ENCODE measurements at places on chromosomes 3 and 15. TPM values are rescaled to one million over a fixed set of nuclear protein-coding genes. Genes with fewer than 3 reads are reported as not detected.
A peak's percentile ranks its signal among the peaks of the same experiment; 100 is the strongest.

The TERC gene
- total RNA-seq, result not detected

GRCh38 chr3:97975466-97975865, 3.2 kb upstream of the RIOX2 start:
- DNase-seq, result no peak

The MRAS gene
- 46.3 TPM for total RNA-seq

DNA sequence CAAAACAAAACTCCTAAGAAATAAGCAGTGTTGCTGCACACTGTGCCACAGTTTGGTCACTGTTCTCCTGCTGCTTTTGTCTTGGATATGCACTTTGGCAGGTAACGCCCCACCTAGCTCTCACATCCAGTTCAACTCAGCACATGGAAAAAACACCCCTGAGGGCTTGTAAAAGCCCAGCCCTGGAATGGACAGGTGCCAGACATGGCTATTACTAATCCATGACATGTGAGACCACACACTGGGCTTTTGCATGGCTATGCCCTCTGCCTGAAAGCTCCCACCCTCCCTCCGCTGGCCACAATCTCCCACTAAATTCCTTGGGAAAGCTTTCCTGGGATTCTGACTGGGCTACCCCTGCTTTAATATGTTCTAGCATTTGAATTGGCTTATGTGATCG, 24.7 kb upstream of the ZBED2 start:
- no peak for DNase-seq

The MED12L gene
- 2.3 TPM for total RNA-seq

DNA sequence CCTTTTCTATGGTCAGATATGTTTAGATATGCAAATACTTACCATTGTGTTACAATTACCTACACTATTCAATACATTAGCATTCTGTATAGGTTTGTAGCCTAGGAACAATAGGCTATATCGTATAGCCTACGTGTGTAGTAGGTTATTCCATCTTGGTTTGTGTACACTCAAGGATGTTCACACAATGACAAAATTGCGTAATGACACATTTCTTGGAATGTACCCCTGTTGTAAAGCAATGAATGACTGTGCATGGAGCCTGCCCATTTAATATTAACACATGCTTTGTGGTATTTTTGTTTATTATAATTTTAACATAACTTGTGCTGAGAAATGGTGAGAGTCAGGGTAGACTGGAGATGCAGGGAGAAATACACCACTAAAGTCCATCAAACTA, 154.9 kb downstream of the LEKR1 start:
- no peak for DNase-seq

The NOX5 gene
- total RNA-seq, result 0.19 TPM

DNA sequence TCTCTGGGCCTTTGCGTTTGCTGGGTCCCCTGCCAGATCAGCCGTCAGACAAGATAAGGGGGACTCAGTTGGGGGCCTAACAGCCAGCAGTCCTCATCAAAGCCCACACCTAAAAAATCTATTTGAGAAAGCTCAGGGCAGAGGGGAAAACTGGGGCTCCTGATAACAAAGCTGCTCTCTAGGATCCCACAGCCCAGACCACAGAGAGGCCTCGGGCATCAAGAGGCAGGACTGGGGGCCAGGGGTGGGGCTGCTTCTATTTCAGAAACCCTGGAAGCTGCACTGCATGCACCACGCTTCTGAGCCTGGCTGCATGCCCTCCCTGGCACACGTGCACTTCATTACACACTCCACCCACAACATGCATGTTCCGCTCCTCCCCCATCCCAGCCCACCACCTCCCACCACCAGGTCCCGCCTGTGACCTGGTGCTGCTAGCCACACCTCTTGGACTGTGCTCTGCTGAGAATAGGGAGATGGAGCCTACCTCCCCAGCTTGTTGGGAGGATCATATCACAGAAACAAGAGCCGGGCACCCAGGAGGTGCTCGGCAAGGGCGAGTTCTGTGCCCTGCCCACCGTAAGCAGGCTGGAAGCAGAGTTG, 26.6 kb downstream of the FBLN2 start:
- no peak for DNase-seq

The CYP11A1 gene
- 1.3 TPM for total RNA-seq

GRCh38 chr3:169147238-169148008, 516.1 kb downstream of the MECOM start:
- DNase-seq, result peak; percentile 57

- DNase-seq, result no peak
Measured at GRCh38 chr15:70947351-70948335, 55.0 kb downstream of the LRRC49 start.

The FAM162A gene
- total RNA-seq, result 35.2 TPM

The KBTBD12 gene
- 4.5 TPM for total RNA-seq

DNA sequence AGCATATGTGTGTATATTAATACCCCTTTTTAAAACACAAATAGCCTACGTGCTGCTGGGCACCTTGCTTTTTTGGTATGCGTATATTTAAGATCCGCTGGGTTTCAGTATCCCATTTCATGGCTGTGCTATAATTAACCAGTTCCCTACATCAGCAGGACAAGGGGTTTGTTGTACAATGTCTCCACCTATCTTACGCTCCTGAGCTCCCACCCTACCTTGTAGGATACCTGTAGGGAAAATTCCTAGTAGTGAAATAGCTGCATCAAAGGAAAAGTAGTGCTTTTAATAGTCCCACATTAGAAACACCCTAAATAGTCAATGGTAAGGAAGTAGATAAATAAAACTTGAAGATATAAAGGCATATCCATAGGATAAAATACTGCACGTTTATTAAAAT, 1.4 kb downstream of the MAP6D1 start:
- DNase-seq, result no peak

- no peak for DNase-seq
Measured at GRCh38 chr15:38362355-38362754, 91.6 kb upstream of the FAM98B start.

DNA sequence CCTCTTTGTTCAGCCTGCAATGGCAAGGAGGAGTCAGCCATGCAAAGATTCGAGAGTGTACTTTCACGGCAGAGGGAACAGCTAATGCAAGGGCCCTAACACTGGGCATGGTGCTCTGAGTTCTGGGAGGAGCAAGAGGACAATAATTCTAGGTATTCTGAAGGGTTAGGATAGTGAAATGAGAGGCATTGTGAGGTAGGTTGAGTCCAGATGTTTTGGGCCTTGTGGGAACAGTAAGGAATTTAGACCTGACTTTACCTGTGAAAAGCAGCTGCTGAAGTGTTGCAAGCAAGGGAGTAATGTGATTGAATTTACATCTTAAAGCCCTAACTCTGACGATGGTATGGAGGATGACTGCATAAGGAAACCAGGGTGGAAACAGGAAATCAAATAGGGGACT, 211.6 kb downstream of the CNTN3 start:
- no peak for DNase-seq

The CYP19A1 gene
- 4.5 TPM for total RNA-seq

DNA sequence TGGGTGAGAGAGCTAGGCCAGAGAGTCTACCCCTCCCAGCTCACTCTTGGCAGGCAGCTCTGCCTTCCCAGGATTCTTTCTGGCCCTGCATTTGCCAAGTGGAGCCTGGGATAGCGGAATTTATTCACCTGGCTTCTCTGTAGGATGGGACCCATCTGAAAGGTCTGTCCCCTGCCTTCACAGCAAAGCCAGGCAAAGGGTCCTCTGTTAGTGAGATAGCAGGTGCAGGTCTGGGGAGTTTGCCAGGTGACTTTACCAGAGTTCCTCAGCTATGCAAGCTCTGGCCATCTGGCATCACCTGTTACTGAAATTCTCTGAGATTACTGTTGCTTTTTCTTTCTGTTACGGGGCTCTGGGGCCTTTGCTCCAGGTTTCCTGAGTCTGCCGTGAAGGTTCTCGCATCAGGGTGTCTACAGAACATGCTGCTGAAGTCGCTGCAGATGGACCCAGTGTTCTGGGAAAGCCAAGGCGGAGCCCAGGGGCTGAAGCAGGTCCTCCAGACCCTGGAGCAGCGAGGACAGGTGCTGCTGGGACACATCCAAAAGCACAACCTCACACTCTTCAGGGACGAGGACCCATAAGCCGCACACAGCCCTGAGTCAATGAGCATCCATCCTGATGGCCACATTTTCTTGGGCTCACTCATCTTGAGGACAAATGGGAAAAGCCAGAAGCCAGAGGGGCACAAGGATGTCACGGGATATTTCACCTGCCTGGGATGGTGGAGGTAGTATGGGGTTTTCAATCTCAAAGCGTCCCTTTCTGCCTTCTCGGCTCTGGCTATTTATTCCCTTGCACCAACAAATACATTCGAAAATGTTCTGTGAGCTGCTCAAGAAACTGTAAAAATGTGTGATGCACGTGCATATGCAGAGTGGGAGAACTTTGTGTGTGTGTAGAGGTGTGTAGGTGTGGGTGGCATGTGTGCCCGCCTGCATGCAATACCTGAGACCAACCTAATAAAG, 49.8 kb downstream of the POMGNT2 start:
- no peak for DNase-seq

- DNase-seq, result no peak
Measured at GRCh38 chr3:46576386-46576785, 10.3 kb upstream of the LRRC2 start.

The ADAMTSL3 gene
- total RNA-seq, result 54.8 TPM

- no peak for DNase-seq
Measured at GRCh38 chr3:198112031-198112430, 152.0 kb downstream of the LMLN start.

GRCh38 chr15:61318301-61318700, 89.2 kb upstream of the RORA start:
- DNase-seq, result no peak

The BMF gene
- 6.0 TPM for total RNA-seq

GRCh38 chr3:44252332-44252959, 10.8 kb downstream of the TOPAZ1 start:
- DNase-seq, result no peak

DNA sequence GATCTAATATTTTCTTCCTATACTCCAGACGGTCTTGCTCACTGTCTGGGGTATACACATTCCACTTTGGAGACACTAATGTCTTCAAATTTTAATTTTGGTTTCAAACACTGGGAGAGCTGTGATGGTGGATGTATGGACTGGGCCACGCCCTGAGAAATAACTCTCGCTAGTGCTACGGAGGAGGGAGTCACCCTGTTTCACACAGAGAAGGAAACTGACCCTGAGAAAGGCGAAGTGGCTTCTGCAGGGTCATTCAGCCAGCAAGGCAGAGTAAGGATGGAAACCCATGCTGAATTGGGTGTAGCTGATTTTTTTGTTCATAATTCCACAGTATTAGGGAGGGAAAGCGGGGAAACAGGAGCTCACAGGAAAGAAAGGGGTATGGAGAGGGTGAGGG, 8.6 kb upstream of the SKIC8 start:
- DNase-seq, result no peak

GRCh38 chr15:23897531-23897930, 210.4 kb upstream of the NDN start:
- DNase-seq, result no peak

The FAM98B gene
- 23.0 TPM for total RNA-seq

DNA sequence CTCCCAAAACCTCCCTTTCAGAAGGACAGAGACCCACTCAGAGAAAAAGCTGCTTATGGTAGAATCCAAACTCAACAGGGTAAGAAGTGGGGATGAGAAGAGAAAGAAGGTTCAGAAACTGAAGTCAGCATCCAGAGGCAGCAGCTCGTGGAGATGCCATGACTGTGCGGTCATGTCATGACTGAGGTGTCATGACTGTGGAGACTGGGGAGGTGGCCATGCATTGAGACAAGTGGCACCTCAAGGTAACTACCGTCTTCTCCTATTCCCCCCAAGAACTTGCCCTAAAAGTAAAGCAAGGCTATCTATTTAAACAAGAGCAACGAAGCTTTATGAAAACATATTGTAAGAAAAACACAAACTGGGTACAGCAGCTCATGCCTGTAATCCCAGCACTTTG, 15.1 kb downstream of the CHRNA3 start:
- DNase-seq, result no peak

The CTXND1 gene
- 0.21 TPM for total RNA-seq

GRCh38 chr15:73959012-73959581, 32.8 kb downstream of the LOXL1 start:
- DNase-seq, result peak; percentile 42

The CNTN6 gene
- total RNA-seq, result 0.26 TPM
